ENCODE measurements at places on chromosomes 13 and 19. TPM values are rescaled to one million over a fixed set of nuclear protein-coding genes. Genes with fewer than 3 reads are reported as not detected.
A peak's percentile ranks its signal among the peaks of the same experiment; 100 is the strongest.

Gene CELF5
- not detected for total RNA-seq

Gene TNFSF9
- 0.45 TPM for total RNA-seq

Gene APLP1
- 4.6 TPM for total RNA-seq

Gene IGSF23
- total RNA-seq: not detected

Gene SLC10A2
- not detected for total RNA-seq

Gene METTL21C
- not detected for total RNA-seq

Gene NOVA2
- 1.9 TPM for total RNA-seq

Gene IGFL2
- not detected for total RNA-seq

Gene VASP
- total RNA-seq: 50.8 TPM

Gene MKNK2
- 124 TPM for total RNA-seq

Gene TDRD12
- total RNA-seq: 0.39 TPM

Gene PLPPR3
- not detected for total RNA-seq

GRCh38 chr19:5988517-5989387 lies 10.8 kb upstream of the RANBP3 start:
- DNase-seq: no peak

- no peak for DNase-seq
Observed at GRCh38 chr13:113732961-113733950, 25.8 kb upstream of the TMEM255B start.

DNA sequence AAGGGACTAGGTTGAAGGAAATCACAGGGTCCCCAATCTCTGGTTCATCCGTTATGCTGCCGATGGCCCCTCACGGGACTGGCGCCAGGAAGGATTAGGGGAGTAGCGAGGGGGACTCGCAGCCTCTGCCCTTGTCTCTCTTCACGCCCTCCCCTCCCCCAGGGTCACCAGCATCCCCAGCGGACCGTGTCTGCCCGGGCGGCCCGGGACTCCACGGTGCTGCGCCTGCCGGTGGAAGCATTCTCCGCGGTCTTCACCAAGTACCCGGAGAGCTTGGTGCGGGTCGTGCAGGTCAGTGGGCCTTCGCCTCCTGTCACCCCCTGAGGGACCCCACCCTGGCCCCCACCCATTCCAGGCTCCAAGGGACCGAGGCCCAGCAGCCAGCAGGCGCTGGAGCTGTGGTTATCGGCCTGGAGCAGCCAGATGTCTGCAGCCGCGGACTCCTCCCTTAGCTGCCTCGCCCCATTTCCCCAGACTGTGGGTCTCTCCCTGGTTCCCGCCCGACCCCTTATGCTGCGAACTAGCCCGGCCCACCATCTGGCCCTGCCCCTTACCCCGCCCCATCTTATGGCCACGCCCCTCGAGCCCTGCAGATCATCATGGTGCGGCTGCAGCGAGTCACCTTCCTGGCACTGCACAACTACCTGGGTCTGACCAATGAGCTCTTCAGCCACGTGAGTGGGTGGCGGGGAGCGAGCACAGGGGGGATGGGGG lies 5.4 kb downstream of the PNPLA6 start:
- DNase-seq: no peak

DNA sequence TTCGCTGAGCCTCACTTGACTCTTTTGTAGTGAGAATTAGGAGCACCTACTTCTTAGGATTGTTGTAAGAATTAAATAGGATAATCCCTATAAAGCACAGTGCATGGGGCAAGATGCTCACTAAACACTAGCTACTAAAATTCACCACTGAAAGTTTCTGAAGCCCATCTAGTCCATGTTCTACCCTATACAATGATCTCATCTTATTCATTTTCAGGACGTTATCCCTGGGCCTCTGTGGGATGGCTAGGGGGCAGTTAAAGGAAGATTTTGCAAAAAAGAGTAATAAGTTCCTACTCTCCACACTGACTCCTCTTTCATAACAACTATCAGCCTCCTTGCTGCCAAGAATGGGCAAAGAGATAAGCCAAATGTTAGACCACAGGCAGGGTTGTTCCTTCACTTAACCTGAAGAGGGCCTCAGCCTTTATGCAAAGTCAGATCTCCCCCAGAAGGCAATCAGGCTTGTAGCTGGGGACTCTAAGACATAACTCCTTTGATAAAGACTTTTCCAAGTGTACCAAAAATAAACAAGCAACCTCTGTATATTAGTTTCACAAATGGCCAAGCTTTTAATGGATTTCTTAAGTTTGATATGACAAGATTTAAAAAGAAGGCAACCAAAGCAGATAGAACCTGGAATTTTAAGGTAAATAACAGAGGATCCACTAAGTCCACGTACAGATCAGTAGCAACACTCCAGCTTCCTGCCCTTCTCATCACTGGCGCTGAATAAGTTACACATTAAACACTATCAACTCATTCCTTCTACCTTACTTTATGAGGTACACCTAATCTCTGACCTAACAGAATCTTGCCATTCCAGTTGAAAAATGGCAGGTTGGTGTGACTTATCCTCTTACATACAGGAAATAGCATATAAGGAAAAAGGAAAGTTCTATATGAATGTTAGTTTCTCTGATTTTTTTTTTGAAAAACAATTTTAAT lies 44.4 kb downstream of the ELF1 start:
- DNase-seq: no peak

DNA sequence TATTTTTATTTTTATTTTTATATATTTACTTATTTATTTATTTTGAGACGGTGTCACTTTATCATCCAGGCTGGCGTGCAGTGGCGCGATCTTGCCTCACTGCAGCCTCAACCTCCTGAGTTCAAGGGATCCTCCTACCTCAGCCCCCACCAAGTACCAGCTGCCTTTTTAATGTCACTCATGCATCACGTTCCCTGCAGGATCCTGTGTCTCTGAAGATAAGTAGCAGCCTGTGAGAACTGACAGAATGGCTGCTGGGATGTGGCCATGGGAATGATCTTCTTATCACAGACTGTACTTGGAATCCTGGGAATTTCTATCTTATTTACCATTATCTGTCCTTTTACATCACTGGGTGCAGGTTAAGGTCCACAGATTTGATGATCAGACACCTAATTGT lies 9.2 kb upstream of the ZNF761 start:
- no peak for DNase-seq

DNA sequence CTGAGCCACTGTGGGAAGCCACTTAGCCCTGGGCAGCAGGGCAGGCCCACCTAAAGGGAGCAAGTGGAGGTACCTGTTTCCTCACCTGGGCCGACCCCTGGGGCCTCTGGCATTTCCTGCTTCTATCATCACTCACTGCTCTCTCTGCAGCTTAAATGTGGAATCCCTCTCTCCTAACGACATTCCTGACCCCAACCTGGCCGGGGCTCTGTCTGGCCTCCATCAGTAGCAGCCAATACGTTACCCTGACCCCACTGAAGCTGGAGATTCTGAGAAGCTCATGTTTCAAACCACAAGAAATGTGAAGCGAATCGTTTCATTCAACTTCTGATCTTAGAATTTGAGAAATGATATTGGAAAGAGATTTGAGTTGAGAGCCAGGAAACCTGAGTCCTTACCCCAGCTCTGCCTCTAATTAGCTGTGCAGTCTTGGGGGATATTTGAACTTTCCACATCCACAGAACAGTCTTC lies 39.9 kb downstream of the DOCK9 start:
- no peak for DNase-seq

GRCh38 chr19:46892252-46893179 lies 31.7 kb downstream of the ARHGAP35 start:
- DNase-seq: peak; percentile 16

DNA sequence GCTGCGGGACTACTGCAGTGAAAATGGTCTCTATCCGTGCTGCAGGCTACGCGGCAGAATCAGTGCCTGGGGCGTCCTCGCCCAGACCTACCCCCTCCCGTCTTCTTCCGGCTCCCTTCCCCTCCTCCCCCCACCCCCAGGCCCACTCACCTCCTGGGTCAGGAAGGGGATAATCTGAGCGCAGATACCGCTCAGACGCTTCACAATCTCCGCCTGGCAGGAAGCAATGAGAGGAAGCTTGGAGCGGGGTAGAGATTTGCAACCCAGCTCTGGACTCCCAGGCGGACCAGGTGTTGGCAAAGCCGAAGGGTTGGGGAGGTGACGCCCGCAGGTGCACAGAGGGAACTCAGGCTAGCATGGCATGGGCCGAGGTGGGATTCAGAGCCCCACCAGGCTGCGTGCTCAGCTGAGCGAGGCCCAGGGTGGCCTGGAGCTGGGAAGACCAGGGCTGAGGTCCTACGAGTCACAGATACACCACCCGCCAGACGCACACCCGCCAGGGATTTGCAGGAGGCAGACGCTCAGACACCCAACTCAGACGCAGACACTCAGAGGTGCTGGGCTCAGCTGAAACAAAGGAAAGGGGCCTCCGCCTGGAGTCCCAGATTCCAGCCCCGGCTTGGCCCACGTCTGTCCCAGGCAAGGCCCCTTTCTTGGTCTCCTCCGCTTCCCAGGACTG lies 4.1 kb downstream of the TLE2 start:
- no peak for DNase-seq

GRCh38 chr19:6733338-6734095 lies 3.9 kb downstream of the GPR108 start:
- DNase-seq: no peak

GRCh38 chr13:66655847-66656454 lies 574.2 kb downstream of the PCDH9 start:
- no peak for DNase-seq

DNA sequence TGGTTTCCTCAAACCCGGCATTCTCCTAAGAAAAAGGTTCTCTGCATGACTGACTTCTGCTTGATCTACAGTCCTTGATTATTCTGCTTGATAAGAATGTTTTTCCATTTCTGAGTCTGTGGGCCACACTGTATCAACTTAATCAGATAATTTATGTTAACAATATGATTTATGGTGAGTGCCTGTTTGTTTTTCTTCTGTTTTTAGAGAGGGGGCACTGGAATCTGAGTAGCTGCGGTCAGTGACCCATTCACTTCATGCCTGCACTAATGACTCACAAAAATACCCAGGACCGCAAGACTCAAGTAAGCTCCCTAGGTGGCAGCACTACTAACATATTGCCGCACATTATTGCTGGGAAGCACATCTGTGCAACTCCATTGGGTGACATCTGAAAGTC lies 542.3 kb upstream of the ATXN8OS start:
- no peak for DNase-seq

DNA sequence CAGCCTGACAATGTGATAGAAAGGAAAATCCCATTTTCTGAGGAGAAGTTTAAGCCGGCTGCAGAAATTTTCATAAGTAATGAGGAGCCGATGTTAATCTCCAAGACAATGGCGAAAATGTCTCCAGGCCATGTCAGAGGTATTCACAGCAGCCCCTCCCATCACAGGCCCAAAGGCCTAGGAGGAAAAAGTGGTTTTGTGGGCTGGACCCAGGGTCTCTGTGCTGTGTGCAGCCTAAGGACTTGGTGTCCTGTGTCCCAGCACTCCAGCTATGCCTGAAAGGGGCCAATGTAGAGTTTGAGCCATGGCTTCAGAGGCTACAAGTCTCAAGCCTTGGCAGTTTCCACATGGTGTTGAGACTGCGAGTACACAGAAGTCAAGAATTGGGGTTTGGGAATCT lies 32.9 kb upstream of the GPC6 start:
- DNase-seq: no peak

GRCh38 chr13:64765636-64766035 lies 2464.5 kb downstream of the PCDH9 start:
- no peak for DNase-seq

GRCh38 chr13:42275506-42275905 lies 3.6 kb downstream of the AKAP11 start:
- DNase-seq: no peak

DNA sequence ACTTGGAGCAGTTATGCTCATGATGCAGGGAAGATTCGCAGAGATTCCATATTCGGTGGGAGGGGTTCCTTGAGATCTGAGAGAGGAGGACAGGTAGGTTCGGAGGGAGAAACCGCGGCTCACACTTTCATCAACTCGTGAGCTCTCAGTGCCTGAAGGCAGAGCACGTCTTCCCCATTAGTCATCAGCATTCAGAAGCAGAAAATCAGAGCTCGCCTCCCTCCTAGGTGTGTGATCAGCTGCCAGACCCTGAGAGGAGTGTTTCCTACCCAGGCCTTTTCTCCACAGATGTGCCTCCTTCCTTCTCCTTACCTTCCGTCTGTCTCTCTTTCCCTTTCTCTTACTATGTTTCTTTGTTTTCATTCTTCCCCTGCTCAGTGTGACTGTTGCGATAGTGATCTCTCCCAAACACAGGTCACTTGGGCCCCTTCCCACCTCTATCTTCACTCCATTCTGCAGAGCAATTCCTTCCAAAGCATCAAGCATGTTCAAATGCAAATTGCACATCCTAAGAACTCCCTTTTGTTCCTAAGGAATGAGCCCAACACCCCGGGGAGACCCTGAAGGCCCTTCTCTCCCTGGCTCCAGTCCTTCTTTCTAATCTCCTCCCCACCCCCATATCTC lies 389.5 kb downstream of the UQCRFS1 start:
- no peak for DNase-seq

DNA sequence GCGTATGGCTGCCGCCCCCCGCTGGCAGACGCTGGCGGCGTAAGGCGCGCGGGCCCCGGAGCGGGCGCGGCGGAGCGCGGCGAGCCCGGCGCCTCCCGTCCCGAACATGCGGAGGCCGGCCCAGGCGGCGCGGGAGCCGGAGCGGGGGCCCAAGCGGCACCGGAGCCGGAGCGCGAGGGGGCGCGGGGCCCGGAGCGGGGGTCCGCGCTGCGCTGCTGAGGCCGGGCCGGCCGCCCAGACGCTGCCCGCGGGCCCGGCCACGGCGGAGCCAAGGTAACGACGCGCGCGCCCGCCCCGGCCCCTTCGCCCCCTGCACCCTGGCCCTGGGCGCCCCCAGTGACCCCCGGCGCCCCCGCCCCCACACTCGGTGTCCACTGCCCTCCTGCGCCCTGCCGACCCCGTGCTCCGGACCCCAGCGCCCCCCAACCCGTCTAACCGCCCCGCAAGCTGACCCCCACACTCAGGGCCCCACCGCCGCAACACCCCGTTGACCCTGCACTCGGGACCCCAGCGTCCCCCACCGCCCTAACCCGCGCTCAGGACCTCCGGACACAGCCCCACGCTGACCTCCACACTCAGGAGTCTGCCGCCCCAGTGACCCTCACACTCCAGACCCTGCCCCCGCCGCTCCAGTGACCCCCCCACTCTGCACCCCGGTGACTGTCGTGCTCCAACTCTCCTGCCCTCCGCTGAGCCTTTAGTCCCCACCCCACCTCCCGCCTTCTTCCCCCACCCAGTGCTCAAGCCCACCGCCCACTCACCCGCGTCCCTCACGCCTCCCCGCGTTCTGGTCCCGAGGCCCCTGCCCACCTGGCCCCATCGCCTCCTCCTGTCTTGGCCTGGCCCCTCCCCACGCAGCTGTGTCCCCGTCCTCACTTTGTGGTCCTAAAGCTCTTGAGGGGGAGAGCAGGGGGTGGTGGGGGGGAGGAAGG lies at the start of gene CSNK1G2:
CSNK1G2 (plus strand) TSS at position 27 of the 932 bp plus-strand sequence. CDS start 28,601 bp downstream, outside the sequence.
- peak; percentile 21 for DNase-seq

DNA sequence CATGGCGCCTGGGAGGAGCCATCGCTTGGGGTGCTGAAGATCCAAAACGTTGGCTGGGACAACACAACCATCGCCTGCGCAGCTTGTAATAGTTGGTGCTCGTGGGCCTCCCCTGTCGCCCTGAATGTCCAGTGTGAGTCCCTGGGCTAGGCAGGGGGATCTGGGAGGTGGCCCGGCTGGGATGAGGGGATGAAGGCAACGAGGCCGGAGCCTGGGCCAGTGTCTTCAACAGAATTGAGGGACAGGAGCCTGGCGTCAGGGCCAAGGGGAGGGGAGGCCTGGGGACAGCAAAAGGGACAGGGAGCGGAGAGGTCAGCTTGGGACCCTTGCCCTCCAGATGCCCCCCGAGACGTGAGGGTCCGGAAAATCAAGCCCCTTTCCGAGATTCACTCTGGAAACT lies 6.7 kb upstream of the FFAR1 start:
- DNase-seq: no peak
